ENCODE measurements at places on chromosomes 11 and 22.
A peak's percentile ranks its signal among the peaks of the same experiment; 100 is the strongest.

- DNase-seq, result no peak
Measured at GRCh38 chr11:76788661-76789442, 5.7 kb downstream of the TSKU start.

DNA sequence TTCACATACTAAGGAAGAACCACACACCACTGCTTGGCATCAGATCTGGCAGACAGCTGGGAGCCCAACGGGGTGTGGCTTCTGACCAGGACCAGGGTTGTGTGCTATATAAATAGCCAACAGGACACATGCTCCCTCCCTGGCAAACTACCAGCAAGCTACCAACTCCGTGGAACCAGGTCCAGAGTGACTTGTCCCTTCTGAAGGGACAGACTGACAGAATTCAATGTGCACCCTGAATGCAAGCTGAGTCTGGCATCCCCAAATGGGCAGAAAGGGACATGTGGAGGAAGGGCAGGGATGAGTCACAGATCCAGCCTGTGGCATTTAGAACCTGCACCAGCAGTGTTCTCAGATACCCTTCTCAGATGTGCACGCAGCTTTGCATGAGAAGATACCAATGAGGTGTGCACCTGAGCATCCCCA lies 92.9 kb downstream of the MICAL3 start:
- DNase-seq, result no peak

DNA sequence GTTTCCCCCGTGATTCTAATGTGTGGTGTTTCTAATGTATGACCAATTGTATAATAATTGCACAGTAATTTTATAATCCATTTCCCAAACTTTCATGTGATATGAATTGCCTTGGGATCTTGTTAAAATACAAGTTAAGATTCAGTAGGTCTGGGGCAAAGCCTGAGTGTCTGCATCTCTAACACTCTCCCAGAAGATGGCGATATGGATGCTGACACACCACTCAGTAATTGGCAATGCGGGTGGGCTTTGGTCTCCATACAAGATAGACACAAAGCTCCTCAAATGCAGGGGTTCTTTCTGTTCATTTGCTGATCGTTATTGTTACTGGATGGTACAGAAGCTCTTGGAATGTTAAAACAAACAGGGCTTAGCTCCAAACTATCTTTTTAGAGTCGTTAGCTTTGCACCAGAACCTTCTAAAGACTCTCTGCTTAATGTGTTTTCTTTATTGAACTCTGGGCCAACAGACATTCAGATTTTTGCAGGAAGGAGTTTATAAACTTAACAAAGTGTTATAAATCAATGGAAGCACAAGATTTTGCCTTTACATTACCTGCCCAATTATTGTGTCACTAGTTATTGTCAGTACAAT lies 45.4 kb upstream of the ANO3 start:
- DNase-seq, result peak; percentile 38

- DNase-seq, result no peak
Measured at GRCh38 chr22:22141771-22142591, 102.6 kb upstream of the VPREB1 start.

DNA sequence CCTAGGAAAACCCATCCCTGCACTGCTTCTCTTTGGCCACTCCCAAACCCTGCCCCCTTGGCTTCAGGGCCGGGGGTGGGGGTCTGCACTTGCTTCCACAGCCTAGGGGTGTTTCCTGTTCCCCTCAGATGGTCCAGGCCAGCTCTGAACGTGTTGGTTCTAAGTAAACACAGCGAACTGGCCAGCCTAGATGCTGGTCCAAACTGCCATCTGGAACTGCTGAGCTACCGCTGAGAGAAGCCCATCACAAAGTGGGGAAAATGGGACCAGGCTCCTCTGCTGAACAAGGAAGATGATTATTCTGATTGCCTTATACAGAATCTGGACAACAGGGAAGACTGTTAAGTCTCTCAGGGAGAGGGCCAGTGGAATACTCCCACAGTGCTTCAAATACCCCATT lies 23.5 kb upstream of the YPEL1 start:
- no peak for DNase-seq

DNA sequence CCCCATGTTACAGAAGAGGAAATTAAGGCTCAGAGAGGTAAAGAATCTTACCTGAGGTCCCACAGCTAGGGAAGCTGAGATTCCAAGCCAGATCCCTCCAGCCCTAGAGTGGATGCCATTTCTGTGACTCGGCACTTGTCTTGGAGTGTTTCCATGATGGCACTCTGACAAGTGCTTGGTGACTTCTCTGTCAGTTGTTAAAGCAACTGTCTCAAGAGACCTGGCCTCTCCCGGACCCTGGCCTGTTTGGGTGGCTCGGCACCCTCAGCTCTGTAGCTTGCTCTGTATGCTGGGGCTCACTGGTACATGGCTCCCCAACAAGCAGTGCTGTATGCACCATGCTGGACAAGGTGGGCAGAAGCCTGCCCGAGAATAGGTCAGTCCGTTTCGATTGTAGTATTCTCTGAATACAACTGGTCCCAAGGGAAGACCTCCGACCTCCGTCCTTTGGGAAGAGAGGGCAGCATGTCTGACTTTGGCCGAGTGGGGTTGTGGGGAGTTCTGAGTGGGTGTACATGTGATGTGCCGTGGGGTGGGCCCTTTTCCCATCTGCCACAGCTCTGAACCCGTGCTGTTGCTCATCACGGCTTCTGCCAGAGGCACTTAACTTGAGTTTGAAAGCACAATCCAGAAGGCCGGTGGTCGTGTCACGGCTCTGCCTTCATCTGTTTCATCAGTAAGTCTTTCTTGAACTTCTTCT lies 12.4 kb downstream of the ACO2 start:
- DNase-seq, result peak; percentile 86

GRCh38 chr11:31141789-31142188 lies 227.8 kb downstream of the DCDC1 start:
- no peak for DNase-seq

DNA sequence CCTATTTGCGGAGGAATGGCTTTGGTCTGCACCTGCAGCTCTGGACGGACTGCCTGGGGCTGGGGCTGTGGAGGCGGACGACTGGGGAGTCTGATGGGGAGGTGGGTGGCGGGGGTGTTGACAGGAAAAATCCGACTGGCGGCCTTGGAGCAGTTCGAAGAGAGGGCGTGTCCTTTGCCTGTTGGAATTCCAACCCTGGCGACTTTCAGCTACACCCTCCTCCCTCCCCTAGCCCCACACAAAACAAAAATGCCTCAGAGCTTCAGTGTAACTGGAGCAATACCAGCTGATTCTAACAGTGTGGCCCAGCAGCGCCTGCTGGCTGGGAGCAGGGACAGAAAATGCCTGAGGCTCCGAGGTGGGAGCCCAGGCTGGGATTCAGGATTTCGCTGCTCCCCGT lies 85.4 kb downstream of the ATXN10 start:
- DNase-seq, result peak; percentile 66

GRCh38 chr11:16814410-16815046 lies 76.1 kb downstream of the C11orf58 start:
- DNase-seq, result no peak

DNA sequence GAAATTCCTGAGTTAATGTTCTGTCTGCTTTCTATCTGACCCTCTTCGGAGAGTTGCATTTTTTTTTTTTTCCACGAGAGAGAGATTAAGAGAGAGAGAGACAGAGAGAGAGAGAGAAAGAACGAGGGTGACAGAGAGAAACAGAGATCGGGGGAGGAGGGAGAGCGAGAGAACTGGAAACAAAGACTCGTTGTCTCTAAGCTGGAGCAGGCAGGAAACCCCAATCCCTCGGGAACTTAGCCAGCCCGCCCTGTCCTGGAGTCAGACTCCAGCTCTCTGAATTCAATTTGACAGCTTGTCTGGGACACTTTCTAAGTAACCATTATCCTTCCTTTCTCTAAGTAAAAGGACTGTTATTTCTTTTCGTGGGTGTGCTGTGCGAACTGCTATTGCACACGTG lies 76.9 kb downstream of the KCNJ1 start:
- DNase-seq, result peak; percentile 72

DNA sequence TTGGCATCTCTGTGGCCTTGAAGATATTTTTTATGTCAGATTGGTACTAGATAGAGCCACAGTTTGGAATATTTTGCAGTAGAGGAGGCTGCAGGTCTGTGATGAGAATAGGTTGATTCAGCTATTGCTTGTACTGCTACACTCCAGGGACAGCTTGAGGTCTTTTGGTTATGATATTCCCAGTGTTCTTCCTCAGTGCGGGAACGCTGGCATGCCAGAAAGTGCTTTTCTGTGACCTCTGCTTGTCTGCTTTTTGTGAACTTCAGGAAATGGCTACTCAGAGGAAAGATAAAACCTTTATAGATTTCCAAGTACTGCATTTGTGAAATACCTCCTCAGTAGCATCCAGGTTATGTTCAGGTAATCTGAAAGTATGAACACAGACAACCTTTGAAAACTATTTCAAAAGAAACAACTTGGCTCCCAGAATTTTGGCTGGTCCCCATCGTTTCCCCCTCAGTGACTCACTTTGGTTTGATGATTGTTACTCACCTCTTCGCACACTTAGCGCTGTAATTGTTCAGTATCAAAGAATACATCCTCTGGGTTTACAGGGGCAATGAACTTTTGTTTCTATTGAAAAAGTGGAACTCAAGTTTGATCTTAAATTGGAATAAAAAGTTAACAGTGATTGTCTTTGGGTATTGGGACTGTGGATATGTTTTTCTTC lies 191.4 kb downstream of the HIPK3 start:
- DNase-seq, result peak; percentile 22

DNA sequence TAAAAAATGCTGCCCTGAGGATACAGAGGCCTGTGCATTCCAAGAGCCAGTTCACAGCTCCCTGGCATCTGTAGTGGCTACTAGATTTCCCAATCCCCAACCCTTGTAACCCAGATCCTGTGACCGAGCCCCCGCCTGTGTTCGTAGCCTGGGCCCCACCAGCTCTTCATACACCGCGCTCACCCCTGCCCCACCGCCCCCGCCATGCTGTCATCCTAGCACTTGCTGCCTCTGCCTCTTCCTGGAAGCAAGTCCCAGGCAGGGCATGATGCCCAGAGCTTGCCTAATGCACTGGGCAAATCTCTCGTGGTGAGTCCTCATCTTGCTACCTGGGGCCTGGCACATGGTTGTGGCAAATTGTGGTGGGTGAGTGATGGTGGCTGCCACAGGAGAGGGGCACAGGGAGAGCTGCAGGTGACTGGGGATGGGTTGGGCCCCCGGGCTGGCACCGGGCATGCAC lies 7.1 kb downstream of the MGAT3 start:
- no peak for DNase-seq

GRCh38 chr11:68002938-68003845 lies 705 bp downstream of the UNC93B1 start:
- no peak for DNase-seq

GRCh38 chr11:76443268-76443980 lies 1.4 kb upstream of the EMSY start:
- no peak for DNase-seq

- DNase-seq, result no peak
Measured at GRCh38 chr11:20102397-20102796, 57.9 kb downstream of the DBX1 start.

DNA sequence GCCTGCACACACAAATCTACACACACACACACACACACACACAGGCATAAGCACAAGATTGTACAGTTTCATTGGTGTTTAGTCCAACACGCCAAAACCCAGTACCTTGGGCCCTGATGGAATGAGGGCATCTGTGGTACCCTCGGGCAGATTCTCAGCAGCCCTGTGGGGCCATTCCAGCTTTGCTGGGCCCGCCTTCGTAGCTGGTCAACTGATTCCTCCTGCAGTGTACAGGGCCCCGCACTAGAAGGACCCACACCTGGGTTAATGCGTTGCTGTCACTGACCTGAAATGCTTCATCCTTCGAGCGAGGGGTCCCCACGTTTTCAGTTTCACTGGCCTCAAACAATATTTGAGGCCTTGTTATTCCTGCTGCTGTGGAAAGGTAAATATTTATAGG lies 731.2 kb downstream of the BRD1 start:
- no peak for DNase-seq

- no peak for DNase-seq
Measured at GRCh38 chr11:11570823-11571222, 51.0 kb downstream of the GALNT18 start.

- no peak for DNase-seq
Measured at GRCh38 chr11:86863476-86863875, 63.1 kb downstream of the PRSS23 start.

GRCh38 chr11:94130298-94131046 lies 1.8 kb downstream of the PANX1 start:
- peak; percentile 62 for DNase-seq

- peak; percentile 74 for DNase-seq
Measured at GRCh38 chr11:96062134-96062533, 138.2 kb upstream of the MTMR2 start.

DNA sequence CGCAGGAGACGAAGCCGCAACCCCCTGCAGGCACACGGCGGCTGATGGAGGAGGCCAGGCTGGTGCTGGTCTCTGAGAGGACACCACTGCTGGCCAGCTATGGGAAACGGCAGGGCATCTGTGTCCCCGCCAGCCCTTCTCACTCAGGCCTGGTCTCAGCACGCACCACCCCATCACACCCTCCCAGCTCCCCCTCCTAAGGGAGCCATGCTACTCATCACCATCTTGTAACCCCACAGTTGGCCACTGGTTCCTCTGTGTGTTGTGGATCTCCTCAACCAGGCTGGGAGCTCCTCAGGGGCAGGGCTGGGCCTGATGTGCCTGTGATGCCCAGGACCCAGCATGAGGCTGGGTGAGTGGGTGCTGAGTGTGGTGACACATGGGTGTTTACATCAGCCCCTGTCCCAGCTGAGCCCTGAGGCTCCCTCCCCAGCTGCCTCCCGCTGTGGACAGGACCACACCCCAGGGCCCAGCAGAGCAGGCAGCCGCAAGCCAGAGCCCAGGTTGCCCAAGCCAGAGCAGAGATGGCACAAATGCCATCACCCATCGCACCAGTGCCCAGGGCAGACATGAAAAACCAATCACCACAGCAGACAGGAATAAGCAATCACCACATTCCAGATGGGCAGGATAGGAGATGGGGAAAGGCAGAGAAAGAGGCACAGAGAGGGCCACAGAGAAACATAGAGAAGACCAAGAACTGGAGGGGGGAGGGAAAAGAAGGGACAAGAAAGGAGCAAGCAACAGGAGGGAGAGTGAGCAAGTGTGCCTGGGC lies 8.2 kb downstream of the ARVCF start:
- DNase-seq, result no peak

DNA sequence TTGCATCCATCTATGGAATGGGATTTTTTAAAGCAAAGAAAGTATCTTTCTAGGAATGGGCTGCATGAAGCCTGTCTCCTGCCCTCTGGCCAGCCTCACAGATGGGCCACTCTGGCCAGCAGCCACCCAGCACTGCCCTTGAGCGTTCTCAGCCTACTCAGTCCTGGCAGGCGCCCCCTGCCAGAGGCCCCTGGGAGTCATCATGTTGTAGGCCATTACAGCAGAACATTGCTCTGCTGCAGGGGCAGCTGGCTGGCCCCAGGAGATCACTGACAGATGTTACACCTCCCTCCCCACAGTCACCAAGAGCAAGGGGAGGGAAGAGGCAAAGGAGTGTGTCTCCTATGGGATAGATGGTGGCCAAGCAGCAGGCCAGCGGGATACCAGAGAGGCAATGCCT lies 363.7 kb downstream of the NXPE2 start:
- DNase-seq, result no peak
